ENCODE measurements at places on chromosomes 11 and 22.
A peak's percentile ranks its signal among the peaks of the same experiment; 100 is the strongest.

DNA sequence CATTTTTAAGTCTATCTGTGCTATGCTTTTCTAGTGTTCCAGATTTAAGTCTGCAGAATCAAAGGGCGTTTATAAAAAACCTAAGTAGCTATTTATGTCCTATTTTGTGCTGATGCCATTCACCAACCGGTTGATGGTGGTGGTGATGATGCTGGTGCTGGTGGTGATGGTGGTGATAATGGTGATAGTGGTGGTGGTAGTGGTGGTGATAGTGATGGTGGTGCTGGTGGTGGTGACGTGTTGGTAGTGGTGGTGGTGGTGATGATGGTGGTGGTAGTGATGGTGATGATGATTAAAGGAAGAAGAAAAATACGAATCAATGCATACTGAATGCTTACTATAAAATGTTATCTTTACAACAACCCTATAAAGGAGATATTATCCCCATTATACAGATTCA is 178.2 kb downstream of the OPCML start:
- no peak for DNase-seq

GRCh38 chr22:42648368-42649245 is 585 bp downstream of the CYB5R3 start:
- DNase-seq = peak; percentile 45

DNA sequence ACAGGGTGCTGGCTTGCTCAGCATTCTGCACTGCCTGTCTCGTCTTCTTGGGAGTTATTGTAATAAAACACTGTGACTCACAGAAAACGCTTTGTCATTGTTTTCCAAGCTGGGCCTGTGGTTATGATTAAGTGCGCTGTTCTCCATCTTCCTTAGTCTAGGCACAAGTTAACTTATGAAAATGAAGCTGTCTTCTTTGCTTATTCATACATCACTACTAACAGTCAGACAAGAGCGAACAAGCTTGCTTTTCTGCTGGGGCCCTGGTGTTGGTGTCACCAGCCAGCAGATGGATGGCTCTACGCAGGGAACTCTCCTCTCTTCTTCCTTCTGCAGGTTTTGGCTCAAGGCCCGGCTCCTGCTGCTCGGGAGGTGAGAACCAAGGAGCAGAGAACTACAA is 380.1 kb upstream of the SYN3 start:
- DNase-seq = no peak

GRCh38 chr11:129881570-129882170 is 13.7 kb downstream of the NFRKB start:
- DNase-seq = peak; percentile 35

DNA sequence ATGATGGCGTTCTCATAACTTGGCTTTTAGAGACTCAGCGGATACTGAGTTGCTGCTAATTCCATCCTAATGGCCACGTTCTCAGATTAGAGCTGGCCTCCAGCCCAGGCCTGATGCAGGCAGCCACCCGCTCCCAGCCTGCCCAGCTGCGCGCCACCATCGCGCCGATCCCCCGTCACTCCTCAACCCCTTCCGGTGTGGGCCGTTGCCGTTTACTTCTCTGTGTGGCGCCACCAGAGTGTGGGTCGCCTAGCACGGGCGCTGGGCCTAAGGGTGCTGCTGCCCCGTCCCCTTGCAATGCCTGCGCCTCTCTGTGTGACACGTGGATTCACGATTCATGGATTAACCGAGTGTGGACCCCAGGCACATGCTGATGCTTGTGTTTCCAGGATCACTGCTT is 1116.0 kb downstream of the BRD1 start:
- no peak for DNase-seq

DNA sequence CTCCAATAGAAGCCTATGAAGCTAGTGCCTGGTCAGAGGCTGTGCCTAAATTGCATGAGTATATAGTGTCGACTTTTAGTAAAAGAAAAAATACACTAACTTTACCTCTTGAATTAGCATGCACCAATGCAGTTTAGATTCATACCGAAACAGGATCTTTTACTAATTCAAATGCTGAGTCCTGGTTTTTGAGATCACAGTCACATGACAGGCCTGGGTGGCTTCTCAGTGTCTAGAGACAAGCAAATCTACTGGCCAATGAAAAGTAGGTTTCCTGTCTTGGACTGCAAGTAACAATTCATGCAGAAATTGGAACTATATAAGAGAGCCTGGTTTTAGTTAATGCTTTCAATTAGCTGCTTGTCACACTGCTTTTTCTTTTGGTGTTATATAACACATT is 7.2 kb downstream of the ARHGEF12 start:
- DNase-seq = peak; percentile 34

DNA sequence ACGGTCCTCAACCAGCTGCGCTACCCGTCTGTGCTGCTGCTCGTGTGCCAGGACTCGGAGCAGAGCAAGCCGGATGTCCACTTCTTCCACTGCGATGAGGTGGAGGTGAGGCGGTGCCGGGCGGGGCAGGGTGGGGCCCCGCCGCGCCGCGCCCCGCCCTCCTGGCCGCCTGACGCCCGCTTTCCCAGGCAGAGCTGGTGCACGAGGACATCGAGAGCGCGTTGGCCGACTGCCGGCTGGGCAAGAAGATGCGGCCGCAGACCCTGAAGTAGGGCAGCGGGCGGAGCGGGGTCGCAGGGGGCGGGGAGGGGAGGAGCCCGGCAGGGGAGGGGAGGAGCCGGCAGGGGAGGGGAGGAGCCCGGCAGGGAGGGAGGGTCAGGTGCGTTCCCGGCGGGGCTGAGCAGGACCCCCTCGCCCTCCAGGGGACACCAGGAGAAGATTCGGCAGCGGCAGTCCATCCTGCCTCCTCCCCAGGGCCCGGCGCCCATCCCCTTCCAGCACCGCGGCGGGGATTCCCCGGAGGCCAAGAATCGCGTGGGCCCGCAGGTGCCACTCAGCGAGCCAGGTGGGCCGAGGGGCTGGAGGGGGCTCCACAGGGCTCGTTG is 14.7 kb downstream of the EPS8L2 start:
- peak; percentile 75 for DNase-seq

DNA sequence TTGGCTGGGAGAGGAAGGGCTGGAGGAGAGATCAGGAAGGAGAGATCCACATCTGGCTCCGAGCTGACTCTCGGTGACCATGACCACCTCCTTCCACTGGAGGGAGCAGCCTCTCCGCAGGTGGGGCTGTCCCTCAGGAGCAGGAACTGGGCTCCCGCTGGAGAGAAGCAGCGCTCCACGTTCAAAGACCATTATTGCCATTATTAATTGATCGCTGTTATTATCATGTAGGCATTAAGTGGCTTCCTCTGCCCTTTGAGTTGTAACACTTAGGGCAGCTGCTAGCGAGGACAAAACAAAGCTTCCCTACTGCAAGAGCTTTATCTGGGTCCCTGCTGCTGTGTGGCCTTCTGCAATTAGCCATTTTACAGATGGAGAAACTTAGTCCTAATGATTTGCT is 251.9 kb downstream of the ST3GAL4 start:
- peak; percentile 14 for DNase-seq

DNA sequence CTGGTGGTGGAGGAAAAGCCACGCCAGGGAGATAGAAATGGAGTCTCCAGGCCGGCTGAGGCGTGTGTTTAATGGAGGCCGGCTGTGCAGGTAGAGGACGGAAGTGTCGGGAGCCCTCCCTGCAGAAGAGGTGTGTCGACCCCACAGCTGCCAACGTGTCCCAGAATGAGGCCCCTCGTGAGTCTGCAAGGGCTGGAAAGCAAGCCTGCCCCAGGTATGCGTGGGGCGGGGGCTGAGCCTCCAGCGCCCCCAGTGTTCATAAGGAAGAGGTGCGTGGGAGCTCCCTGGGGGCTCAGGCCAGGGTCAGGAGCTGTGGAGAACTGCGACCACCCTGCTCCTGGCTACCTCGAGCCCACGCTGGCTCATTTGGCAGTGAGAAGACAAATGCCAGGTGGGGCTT is 38.0 kb upstream of the JAM3 start:
- no peak for DNase-seq

- DNase-seq = peak; percentile 54
These were observed 11.0 kb upstream of the CERK start for GRCh38 chr22:46748908-46749675.

GRCh38 chr11:72229925-72230763 is 5.6 kb downstream of the INPPL1 start:
- no peak for DNase-seq

DNA sequence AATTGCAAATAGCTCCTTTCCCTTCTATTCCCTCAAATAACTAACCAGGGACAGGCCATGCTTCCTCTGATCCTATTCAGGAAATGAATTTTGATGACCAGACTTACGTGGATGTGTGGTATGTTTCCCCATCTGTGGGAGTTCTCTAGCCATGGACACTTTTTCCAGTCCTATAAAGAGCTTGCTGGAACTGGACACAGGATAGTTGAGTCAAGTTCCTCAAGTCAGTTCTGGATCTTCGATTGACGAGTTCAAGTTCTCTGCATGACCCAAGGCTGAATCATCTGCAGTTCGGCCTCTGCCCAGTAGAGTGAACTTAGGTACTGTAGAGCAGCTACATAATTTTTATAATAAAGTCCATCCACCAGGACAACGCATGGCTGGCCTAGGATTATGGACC is 52.7 kb upstream of the CCND1 start:
- DNase-seq = no peak

GRCh38 chr11:34344768-34345539 is 12.9 kb downstream of the ABTB2 start:
- DNase-seq = peak; percentile 24

DNA sequence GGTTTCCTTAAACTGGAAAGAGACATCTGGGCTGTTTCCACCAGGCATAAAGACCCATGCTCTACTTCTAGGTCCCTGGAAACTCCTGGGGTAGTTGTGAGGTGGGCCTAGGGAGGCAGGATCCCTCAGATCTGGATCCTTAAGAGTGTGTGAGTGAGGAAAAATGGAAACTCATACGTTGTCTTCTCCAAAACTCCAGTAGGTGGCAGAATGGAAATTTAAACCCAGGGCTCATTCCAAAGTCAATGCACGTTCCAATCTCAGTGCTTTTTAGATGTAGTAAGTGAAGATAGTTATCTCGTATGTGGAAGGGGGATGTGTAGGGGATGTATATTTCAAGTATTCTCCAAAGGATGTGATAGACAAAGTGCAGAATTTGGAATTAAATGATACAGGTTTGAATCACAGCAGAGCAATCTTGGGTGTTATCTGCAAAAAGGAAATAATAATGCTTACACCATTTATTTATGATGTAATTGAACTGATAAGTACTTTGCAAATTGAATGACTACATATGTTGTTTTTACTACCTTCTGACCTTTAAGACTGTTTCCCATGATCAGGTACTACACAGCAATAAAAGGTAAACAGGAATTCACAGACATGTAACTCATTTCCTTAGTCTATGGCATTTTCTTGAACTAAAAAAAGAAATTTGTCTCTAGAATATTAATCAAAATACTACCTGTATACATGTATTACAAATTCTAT is 13.1 kb upstream of the MMP1 start:
- DNase-seq = peak; percentile 38

DNA sequence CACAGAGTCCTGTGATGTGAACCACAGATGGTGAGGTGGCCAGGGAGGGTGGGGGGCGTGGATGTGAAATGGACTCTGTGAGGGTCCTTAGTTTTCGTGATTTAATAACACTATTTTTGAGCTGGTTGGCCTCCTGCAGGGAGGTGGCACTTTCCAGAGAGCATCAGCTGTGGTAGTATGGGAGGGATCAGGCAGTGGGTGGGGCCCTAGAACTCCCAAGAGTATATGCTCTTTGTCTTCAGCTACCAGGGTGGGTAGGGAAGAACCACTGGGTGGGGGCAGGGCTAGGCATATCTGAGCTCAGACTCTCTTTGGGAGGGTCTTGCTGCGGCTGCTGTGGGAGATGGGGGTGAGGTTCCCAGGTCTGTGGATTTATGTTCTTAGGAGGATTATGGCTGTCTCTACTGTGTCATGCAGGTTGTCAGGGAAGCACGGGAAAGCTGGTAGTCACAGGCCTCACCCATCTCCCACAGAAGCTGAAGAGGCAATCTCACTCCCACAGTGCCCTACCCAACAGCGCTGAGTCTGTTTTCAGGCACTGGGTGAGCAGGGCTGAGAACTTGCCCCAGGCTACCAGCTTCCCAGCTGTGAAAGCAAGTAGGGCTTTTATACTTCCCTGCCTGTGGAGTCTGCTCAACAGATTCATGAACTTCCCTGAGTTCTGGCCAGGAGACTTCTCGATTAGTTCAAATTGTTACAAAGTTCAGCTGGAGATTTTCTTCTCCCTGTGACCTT is 47.9 kb upstream of the SNX19 start:
- DNase-seq = no peak

GRCh38 chr22:26406118-26406517 is 22.9 kb upstream of the ASPHD2 start:
- DNase-seq = no peak

DNA sequence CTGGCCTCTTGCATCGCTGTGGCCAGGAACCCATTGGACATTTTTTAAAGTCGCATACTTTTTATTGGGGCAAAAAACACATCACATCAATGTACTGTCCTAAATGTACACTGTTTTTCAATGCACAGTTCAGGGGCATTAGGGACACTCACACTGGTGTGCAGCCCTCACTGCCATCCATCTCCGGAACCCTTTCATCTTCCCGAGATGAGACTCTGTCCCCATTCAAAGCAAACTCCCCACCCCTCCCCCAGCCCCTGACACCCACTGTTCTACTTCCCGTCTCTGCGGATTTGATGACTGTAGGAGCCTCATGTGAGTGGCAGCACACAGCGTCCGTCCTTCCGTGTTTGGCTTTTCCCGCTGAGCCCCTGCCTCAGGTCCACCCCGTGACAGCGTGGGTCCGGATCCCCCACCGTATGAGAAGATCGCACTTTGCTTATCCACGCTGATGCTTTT is 41.8 kb upstream of the TH start:
- DNase-seq = peak; percentile 63

DNA sequence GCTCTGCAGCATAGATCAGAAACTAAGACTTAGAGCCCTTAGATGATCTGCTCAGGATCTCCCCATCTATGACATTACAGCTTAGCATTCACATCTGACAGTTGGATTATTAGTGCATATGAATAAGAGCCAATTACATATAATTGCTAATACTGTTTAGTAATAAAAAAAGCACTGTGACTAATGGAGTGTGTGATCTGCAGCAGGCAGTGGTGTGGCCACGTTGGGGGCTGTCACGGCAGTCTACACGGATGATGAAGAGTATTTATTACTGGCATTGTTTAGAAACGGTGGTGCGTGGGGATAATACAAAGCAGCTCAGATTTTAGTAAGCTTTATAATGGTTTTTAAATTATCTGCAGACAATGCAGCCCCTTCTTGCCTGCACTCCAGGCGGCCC is 93.5 kb upstream of the TIMP3 start:
- DNase-seq = no peak

DNA sequence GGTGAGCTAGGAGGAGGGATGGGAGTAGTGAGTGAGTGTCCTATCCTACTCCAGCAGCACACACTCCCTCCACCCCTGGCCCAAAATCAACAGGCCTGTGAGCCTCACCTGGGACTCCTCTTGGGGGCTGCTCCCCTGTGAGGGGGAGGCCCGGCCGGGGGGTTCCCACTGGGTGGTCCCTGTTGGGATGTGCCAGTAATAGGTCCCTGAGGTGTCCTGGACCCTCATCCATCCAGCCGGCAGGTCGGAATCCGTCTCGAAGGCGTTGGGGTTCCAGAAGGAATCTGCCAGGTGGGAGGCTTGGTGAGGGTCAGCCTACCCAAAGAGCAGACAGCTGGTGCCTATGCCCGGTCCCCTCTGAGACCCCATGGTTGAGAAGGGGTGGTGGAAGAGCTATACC is 13.3 kb downstream of the SMPD1 start:
- DNase-seq = no peak

- DNase-seq = no peak
These were observed 1.7 kb downstream of the C11orf91 start for GRCh38 chr11:33698921-33699320.

GRCh38 chr11:108117746-108118371 is 3.5 kb upstream of the ACAT1 start:
- DNase-seq = peak; percentile 35

GRCh38 chr11:44316659-44317240 is 6.8 kb upstream of the ALX4 start:
- no peak for DNase-seq

Data from suppressor macrophage treated with lipopolysaccharide for 1 hour (primary cell).